ENCODE measurements at places on chromosomes 3 and 15.

- peak; percentile 14 for DNase-seq
Observed at GRCh38 chr15:35078221-35078915, 6.7 kb downstream of the NANOGP8 start.

DNA sequence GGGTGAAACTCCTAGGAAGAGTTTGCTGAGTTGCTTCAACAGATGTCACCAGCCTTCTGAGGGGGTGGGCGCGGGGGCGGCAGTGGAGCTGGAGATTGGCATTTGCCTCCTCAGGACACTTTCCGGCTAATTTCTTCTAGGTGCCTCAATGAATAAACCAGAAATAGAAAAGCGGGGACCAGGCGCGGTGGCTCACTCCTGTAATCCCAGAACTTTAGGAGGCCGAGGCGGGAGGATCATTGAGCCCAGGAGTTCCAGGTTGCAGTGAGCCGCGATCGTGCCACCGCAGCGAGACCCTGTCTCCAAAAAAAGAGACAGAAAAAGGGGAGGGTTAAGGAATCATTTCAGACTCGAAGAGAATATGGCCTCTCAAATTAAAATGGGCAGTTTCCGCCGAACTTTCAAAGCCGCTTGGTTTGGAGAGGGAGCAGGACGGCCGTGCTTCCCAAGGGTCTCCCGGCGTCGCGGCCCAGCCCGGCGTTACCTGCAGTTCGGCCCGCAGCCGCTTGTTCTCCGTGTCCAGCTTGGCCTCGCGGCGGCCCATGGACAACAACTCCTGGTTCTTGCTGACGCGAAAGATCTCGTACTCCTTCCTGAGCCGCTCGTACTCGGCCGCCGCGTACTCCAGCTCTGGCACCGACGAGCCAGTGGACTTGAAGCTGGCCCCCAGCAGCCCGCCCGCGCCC is 587 bp downstream of the NPHP3 start:
- DNase-seq, result no peak

GRCh38 chr3:115833074-115833473 is 209.8 kb downstream of the GAP43 start:
- DNase-seq, result no peak

DNA sequence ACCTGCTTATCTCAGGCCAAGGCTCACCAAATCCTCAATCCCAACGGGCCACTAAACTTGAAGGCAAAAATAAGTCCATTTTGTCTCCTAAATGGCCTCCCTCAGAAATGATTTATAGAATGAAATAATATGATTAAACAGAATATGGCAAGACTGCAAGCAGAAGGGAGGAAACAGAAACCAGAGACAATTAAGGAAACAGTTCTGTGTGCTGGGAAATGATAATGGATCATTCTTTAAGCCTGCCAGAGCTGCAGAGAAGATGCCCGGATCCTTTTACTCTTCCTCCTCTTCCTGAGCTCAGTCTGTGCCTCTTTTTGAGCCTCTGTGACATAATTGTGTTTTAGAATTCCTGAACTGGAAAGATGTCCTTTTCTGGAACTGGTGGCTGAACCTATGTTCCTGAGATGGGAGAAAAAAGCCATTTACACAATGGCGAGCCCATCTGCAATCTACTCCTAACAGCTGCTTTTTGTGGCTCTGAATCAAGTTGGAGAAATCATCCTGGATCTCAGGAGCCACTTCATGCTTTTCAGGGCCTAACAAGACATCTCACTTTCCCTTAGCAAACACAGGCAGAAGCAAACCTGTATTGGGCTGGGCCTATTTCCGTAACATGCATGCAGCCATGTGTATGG is 2.8 kb upstream of the ABHD2 start:
- no peak for DNase-seq

GRCh38 chr3:99627062-99627826 is 11.2 kb upstream of the COL8A1 start:
- no peak for DNase-seq

- DNase-seq, result no peak
Observed at GRCh38 chr3:10485380-10485779, 20.0 kb downstream of the ATP2B2 start.

DNA sequence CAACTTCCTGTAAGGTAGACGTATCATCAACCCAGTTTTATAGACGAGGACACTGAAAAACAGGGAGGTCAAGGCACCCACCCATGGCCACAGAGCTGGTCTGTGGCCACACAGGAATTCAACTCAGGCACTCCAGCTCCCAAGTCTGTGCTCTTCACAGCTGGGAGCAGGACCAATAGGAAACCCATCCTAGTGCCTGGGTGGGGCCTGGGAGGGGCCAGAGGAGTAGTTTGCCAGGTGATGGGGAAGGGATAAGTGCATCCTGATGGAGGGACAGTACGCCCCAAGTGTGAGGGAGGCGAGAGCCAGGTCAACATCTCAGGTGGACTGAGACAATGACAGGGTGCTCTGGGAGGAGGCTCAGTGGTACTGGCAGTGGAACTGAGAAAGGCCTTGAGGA is 22.0 kb downstream of the KIF9 start:
- DNase-seq, result no peak

DNA sequence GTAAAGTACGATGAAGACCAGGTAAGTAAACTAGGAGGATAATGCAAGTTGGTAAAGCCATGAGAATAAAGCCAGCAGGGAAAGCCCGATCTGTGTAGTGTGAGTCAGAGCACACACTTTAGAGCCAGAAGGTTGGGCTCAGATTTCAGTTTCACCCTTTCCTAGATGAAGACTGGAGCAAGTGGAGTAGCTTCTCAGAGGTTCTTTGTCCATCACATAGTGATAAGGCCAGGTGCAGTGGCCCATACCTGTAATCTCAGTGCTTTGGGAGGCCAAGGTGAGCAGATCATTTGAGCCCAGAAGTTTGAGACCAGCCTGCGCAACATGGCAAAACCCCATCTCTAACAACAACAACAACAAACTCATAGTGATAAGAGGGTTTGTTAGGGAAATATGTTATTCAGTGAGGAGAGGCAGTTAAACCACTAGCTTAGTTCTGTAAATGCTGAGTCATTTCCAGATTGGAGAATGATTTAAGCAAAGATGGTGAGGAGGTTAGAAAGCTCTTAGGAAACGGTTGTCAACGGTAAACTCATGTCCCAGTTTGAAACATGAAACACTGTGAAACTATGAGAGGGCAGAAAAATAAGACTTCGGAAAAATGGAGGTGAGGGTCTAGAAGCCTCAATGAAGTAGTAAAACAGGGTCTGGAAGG is 39.0 kb downstream of the IL12A start:
- peak; percentile 26 for DNase-seq

DNA sequence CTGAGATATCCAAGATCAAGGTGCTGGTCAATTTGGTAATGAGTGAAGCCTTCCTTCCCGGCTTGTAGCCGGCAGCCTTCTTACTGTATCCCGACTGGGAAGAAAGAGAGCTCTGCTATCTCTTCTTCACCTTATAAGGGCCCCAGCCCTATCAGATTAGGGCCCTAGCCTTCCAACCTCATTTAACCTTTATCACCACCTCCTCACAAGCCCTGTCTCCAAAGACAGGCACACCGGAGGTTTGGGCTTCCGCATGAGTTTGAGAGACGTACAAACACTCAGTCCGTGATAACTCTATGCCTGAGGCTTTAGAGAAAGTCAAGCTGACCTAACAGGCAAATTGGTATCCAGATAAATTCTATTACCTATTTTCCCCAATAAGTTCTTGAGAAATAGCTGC is 243.9 kb downstream of the OPA1 start:
- no peak for DNase-seq

DNA sequence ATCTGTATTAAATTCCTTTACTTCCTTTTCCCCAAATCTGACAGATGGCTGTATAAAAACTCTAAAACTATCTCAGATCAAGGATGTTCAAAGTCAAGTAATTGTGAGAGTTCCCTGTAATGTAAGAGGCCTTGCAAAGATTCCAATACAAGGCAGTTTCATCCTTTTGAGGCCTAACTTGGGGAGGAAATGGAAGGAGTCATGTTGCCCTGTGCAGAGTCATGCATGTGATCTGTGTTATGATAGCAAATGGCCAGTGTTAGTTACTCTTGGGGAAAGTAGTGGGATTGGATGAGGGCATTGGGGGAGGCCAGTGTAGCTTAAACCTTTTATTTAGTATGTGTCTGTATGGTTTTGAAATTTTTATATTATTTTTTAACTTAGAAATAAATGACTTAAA is 23.7 kb upstream of the FBXL22 start:
- DNase-seq, result no peak

- no peak for DNase-seq
Observed at GRCh38 chr3:185737020-185737419, 87.8 kb downstream of the IGF2BP2 start.

- DNase-seq, result no peak
Observed at GRCh38 chr3:97882975-97883598, 61.3 kb downstream of the CRYBG3 start.

DNA sequence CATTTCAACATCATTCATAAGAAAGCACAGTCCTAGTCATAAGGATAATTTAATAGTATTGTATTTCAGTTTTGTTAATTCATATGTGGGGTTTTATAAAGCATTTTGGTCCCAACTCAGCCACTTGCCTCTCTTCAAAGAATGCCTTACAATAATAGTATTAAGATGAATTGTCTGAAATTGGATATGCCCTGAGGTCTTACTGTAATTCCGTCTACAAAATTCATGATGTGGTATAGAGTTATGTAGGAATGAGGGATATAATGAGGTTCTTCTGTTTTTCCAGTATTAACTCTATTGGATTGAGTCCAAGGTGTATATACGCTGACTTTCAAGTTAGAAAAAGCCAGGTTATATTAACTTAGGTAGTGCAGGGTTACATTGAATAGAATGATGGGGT is 177.0 kb downstream of the GOLIM4 start:
- DNase-seq, result no peak

DNA sequence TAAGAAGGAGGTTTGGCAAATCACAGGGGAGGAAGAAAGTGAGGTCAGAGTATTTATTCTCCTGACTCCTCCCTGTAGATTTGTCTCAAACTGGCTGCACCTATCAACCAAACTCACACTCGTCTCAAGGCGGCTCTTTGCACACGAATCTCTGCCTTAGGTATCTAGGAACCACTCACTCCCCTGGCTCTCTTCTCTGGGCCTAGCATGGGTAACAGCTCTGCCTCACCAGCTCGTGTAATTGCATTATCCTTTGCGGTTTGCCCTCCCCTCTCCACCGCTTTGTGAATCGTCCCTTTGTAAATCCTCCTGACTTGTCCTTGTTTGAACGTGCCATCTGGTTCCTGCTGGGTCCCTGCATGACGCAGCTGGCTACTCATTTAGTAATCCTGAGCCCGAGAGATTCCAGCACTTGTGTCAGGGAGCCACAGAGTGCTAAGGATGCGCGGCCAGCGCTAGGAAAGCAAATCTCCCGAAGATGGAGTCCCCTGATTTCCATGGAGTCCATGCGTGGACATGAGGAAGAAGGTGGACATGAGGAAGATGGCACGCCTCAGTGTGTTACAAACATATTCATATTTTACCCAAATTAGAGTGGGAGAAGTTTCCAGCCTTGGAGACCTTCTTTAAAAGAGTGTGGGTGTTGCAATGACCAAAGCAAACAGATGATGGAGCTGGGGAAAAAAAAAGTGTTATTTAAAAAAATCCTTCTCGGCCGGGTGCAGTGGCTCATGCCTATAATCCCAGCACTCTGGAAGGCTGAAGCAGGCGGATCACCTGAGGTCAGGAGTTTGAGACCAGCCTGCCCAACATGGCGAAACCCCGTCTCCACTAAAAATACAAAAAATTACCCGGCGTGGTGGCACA is 26.7 kb downstream of the NRROS start:
- DNase-seq, result no peak

GRCh38 chr3:171654809-171655208 is 155.5 kb downstream of the PLD1 start:
- DNase-seq, result no peak

- no peak for DNase-seq
Observed at GRCh38 chr15:57866149-57866736, 159.7 kb downstream of the POLR2M start.

DNA sequence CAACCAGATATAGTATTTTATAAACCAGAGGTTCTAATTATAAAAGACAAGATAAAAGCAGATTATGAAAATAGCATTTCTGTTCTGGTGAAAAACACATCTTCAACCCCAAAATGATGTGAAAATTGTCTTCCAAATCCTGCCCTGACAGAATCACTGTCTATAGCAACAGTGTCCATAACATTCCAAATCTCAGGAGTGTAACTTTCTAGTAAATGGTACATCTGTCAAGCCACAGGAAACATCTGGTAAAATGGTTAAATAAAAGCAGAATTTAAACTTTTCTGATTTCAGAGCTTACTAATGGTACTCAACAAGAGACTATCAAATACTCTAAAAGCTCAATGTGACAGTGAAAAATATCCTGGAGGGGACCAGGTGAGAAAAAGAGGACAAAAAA is 60.5 kb downstream of the VGLL4 start:
- DNase-seq, result no peak

GRCh38 chr15:23033979-23034378 is 5.4 kb downstream of the TUBGCP5 start:
- DNase-seq, result no peak

DNA sequence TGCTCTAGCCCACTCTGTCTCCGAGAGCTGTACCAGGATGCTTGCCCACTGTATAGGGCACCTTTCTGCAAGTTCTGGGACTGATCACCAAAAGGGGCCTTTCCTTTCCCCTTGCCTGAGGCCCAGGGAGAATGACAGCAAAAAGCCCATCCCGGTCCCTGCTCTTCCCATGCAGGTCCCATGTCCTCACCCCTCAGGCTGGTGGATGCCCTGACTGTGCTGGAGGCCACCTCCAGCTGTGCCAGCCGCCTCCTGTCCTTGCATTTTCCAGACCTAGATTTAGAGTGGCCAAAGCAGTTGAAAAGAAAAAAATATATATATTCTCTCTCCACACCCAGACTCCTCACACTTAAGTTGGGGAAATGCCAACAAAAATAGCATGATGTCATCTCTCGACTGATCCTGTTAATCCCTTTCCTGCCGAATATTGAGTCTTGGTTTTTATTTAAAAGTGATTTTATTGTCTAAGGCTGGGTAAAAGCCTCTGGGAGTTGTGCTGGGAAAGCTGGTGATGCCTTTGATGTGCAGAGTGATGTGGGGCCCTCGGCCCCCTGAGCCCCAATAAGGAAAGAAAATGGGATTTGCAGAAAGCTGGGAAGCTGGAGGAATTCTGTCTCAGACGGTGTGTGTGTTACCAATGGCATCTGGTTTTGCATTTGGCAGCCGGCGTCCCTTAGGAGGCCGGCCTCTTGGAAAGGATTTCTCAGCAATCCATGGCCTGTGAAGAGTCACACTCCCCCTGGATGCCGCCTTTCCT is 29.3 kb upstream of the TPM1 start:
- no peak for DNase-seq

GRCh38 chr15:70327856-70328678 is 230.3 kb upstream of the TLE3 start:
- peak; percentile 76 for DNase-seq

All from AG04449 (cell line).